ENCODE measurements at places on chromosomes 2 and 18.

GRCh38 chr2:168255866-168256265 is 8.5 kb upstream of the STK39 start:
- no peak for DNase-seq

- DNase-seq: peak; percentile 86
These were observed 67.9 kb downstream of the RHOB start for GRCh38 chr2:20514596-20515269.

DNA sequence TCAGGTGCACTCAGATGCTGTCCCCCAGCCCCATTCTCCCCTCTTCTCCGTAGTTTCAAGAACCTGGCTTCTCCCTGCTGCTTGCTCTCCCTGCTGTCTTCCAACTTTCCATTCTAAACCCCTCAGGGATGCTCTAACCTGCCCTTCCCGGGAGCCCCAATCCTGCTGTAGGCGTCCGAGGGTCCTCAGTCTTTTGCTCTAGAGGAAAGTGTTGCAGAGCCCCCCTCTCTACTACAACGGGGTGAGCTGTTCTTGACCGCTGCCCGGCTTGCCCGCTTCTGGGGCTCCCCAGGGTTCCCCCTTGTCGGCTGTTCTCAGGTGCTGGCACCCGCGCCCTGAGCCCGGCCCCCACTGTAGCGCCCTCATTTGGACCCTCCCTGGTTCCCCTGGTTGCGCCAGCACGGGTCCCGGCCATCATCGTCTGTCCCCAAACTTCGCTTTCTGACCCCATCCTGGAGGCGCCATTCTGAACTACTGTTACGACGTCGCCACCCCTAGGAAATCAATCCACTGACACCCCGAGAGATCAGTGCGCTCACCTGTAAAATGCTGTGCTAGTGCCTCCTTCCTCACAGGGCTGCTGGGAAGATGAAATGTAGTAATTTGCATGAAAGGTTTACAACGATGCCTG is 31.9 kb upstream of the REG3G start:
- DNase-seq: no peak

GRCh38 chr2:45167920-45168629 is 158.8 kb upstream of the SIX2 start:
- no peak for DNase-seq

DNA sequence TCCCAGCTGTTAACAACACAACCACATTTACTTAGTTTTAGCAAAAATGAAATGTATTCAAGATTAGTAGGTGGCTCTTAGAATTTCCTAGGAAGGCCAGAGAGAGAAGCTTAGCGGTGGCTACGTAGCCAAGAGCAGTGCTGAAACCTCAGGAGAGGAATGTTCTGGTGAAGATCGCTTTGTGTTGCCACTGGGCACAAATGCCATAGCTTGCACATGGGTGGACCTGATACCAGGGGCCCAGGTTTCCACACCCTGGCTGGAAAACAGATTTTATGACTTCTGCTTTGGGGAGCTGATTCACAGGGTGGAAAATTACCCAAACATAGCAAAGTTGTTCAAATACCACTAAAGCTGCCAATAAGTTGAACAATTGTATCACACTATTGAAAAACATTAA is 43.4 kb downstream of the THUMPD2 start:
- DNase-seq: no peak

- peak; percentile 21 for DNase-seq
These were observed 19.8 kb downstream of the PIK3C3 start for GRCh38 chr18:41974796-41975201.

GRCh38 chr2:144201868-144202468 is 318.0 kb downstream of the ZEB2 start:
- DNase-seq: no peak
